ENCODE measurements at places on chromosomes 2 and 18. TPM values are rescaled to one million over a fixed set of nuclear protein-coding genes. Genes with fewer than 3 reads are reported as not detected.

- peak; percentile 4 for DNase-seq
Measured at GRCh38 chr2:99348173-99348572, 11.0 kb downstream of the EIF5B start.

GRCh38 chr2:181367411-181367810, 89.8 kb upstream of the ITGA4 start:
- no peak for DNase-seq

- no peak for DNase-seq
Measured at GRCh38 chr2:96899413-96899741, 29.5 kb upstream of the SEMA4C start.

- DNase-seq = no peak
Measured at GRCh38 chr18:13791181-13791580, 32.8 kb upstream of the MC5R start.

DNA sequence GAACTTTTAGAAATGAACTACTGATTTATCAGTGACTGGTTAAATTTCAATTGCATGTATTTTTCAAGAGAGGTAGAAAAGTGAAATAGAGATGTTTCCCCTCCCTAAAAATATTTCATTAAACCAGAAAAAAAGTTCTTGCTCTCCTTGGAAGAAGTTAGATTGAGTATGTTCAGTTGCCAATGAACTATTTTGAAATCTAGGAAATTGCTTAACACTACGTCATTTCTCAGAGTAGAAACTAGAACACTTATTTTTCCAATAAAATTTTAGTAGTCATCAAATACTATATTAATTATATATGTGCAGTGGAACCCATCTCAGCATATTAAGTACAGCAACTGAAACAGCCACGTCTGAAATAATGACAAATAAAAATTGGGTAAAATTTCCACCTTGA, 51.8 kb upstream of the STAT1 start:
- DNase-seq = no peak

- no peak for DNase-seq
Measured at GRCh38 chr2:71783815-71784214, 330.5 kb downstream of the DYSF start.

GPR45 gene
- not detected for total RNA-seq

NAB1 gene
- total RNA-seq = 42.8 TPM

MC5R gene
- total RNA-seq = not detected

GRP gene
- not detected for total RNA-seq
